ENCODE measurements at places on chromosomes 16 and 17. TPM values are rescaled to one million over a fixed set of nuclear protein-coding genes. Genes with fewer than 3 reads are reported as not detected.

- DNase-seq, result no peak
Observed at GRCh38 chr16:81808933-81809480, 29.9 kb downstream of the PLCG2 start.

DNA sequence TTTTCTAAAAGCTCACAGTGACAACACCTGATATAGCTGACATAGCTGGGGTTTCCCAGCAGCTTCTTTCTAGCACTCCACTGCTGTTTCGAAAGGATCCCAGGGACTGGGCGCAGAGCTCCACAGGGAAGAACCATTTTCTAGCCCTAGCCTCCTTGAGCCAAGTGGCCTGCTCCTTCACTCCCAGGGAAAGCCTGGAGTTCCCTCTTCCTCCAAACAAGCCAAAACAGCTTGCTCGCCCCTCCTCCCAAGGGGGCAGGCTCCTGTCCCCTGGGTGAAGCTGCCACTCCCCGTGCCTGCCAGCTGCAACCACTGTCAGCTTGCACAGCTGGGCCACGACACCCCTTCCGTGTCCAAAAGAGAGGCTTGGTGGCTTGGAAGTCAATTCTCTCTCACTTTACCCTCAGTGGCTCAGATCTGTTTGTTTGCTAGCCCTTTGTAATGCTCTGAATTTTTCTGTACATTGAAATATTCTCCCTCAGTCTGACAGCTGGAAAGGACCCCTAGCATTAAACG, 59.8 kb downstream of the CYTH1 start:
- no peak for DNase-seq

DNA sequence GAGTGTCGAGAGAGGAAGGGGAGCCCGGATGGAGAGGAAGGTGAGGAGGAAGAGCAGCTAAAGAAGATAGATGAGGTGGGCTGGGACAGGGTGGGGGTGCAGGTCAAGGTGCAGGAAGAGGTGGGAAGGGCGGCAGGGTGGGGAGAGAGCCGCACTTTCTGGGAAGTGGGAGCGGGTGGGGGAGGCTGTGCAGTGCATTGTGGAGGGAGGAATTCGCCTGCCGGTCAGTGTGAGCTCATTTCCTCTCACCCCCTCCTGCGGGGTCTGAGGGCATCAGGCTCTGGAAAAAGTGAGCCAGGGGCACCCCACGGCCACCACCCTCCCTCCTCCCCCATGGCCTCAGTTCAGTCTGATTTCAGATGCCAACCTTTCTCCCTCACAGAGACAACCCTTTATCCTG, 2.5 kb upstream of the ARHGAP23 start:
- DNase-seq, result no peak

- DNase-seq, result no peak
Observed at GRCh38 chr17:46038937-46039336, 39.9 kb downstream of the STH start.

GRCh38 chr17:4833941-4834680, 971 bp downstream of the MINK1 start:
- DNase-seq, result no peak

- no peak for DNase-seq
Observed at GRCh38 chr17:11598274-11599221, at the start of gene DNAH9. TSS of gene DNAH9 (plus strand) at chr17:11598470. CDS start at chr17:11598499, 29 bp downstream.

DNA sequence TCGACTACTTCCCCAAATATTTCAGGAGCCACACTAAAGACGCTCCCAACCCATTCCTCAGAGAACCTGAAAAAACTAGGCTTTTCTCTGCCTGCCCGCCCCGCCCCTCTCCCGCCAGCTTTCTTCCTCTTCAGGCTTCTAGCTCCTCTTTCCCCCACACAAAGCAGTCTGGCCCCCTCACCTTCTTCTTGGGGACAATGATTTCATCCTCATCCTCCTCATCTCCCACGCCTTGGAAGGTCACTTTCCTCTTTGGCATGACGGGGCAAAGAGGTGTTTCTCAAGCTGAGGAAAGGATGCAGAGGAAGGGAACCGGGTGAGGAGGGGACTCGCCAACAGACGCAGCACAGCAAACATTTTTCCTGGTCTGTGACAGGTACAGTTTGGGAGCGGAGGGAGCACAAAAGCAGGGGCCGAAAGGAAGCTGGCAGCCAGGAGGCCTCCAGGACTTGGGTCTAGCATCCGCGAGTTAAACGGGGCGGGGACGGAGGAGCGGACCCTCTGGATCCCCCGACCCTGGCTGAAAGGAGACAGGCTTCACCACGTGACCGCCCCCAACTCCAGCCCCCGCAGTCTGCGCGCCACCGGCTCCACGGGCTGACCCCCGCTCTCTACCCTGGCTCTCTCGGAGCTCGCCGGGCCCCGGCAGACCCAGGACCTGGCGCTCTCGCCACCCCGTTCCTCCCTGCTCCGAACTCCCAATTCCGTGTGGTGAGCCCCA, 525 bp downstream of the CD2BP2 start:
- DNase-seq, result no peak

ZNF594 gene
- polyA plus RNA-seq, result 3.1 TPM

- DNase-seq, result no peak
Observed at GRCh38 chr16:67546761-67547422, 15.4 kb upstream of the CTCF start.

- DNase-seq, result no peak
Observed at GRCh38 chr16:51164574-51164973, 13.5 kb upstream of the SALL1 start.

- DNase-seq, result no peak
Observed at GRCh38 chr16:67862623-67863583, 9.9 kb upstream of the EDC4 start.

Data from BJ (cell line).